Natural killer cell treated with Interleukin-12 subunit alpha and Interleukin-12 subunit beta and Interleukin-15 and Interleukin-18, amount 100 ng/mL, for 72 hours (primary cell): ENCODE measurements at places on chromosomes 4 and X. TPM values are rescaled to one million over a fixed set of nuclear protein-coding genes. Genes with fewer than 3 reads are reported as not detected.
A peak's percentile ranks its signal among the peaks of the same experiment; 100 is the strongest.

Gene LIMCH1
- total RNA-seq = not detected

Gene ENPP6
- 1.4 TPM for total RNA-seq

Gene GLRA3
- total RNA-seq = not detected

Gene PNMA3
- 0.55 TPM for total RNA-seq

Gene GIMD1
- not detected for total RNA-seq

Gene SERTM2
- not detected for total RNA-seq

DNA sequence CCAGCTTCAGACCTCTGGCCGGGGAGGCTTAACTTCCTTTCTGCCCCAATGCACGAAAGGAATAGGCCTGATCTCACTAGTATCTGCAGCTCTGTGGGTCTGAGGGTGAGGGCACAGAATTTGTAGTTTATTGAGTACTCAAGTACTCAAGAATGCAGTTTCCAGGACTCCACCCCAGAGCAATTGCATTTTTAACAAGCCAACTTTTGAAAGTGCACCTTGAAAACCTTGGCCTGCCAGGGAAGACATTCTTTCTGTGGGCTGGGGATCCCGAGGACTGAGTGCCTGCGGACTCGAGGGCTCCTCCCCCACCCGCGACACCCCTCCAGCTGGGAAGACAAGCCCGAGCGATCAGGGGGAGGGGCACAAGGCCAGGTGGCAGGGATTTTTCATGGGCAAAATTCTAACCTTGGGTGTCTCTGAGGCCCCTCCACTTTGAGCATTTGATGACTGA, 22.4 kb downstream of the RS1 start:
- H3K4me3 ChIP-seq = no peak overlapping the region
- H3K4me1 ChIP-seq = peaks cover 2% of the 10 kb centered on the region
- H3K27ac ChIP-seq = no peak overlapping the region
- no peaks in the 10 kb centered on the region for H3K36me3 ChIP-seq

DNA sequence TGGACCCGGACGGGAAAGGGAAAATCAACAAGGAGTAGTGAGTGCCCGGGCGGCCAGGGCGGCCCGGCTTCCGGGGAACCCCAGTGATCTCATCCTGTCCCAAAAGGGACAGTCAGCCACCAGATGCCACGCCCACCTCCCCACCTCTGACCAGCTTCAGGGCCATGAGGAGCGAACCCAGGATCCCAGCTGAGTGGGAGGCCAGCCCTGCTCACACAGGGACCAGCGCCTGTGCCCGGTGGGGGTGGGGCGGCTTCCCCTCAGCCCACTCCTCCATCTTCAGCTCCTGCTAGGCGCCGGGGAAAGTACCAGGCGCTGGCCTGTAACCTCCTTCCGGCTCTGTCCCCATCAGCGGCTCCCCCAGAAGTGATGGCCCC, 6.2 kb downstream of the MYL5 start:
- H3K27ac ChIP-seq = peak overlapping the region; percentile 88
- no peaks in the 10 kb centered on the region for H3K36me3 ChIP-seq
- peaks cover 22% of the 10 kb centered on the region for H3K4me1 ChIP-seq

DNA sequence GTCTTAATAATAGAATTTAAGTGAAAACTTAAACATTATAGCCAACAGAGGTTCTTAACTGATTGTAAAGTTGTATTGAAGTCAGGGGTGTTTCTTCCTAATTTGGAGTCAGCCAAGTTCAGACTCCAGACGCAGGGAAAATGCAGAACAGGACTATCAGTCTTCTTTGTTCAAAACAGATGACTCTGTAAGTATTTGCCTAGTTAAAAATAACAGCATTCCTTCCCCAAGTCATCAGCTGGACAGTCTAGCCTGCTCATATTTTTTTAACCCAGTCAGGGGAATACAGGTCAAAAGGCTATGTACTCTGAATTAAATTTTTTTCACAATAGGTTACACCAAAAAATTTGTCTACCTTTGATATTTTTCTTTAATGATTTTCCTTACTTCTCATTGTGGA, 73.8 kb upstream of the DCLK2 start:
- no peak overlapping the region for H3K4me3 ChIP-seq
- peaks cover 20% of the 10 kb centered on the region for H3K27me3 ChIP-seq
- no peaks in the 10 kb centered on the region for H3K36me3 ChIP-seq
- no peak for DNase-seq
- H3K27ac ChIP-seq = no peak overlapping the region

- H3K4me1 ChIP-seq = no peaks in the 10 kb centered on the region
- H3K27me3 ChIP-seq = peaks cover 40% of the 10 kb centered on the region
- H3K27ac ChIP-seq = no peak overlapping the region
- no peak overlapping the region for H3K4me3 ChIP-seq
Measured at GRCh38 chr4:147085781-147086180, 140.1 kb upstream of the TTC29 start.

DNA sequence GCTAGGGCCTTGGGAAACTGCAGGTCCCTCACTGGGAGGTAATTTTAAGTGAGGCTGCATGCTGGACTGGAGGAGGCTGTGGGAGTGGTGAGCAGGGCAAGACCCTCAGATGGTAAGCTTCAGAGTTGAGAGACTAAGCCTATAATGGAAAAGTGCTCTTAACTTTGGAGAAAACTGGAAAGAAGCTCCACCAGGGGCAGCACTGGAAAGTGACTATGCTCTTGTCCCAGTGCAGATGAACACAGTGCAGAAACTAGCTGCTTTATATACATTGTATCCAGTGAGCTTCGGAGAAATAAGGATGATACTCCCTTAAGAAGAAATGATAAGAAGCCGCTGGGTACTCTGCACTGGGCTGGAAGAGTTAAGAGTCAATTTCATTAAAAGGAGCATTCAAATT, 3.2 kb upstream of the MAGEB2 start:
- H3K4me1 ChIP-seq = no peaks in the 10 kb centered on the region
- H3K27me3 ChIP-seq = no peaks in the 10 kb centered on the region
- H3K27ac ChIP-seq = no peak overlapping the region

GRCh38 chr4:70225824-70226223, at the start of gene FDCSP:
FDCSP (plus strand) TSS chr4:70226124; CDS start chr4:70231195, 5,071 bp downstream.
- H3K4me1 ChIP-seq = no peaks in the 10 kb centered on the region
- no peak within 1 kb of the TSS for H3K4me3 ChIP-seq
- no peak for DNase-seq
- H3K27ac ChIP-seq = no peak within 1 kb of the TSS
- H3K27me3 ChIP-seq = no peaks in the 10 kb centered on the region
- H3K36me3 ChIP-seq = no peaks in the 10 kb centered on the region

DNA sequence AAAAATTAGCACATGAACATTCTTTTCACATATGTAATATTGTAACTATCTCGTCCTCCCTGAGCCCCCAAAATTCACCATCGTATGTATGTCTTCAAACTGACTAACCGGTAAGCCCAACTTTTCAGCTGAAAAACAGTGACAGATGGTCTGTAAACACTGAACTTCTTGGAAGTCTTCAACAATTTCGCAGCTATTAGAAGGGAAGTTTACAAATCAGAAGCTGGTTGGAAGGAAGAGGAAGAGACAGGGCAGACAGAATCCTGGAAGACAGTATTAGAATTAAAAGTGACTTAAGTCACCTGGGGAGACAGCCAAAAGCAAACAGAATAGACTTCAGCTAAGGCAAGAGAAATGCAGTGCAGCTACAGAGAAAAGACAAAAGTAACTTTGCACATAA, 858.4 kb downstream of the ADGRL3 start:
- no peaks in the 10 kb centered on the region for H3K27me3 ChIP-seq
- no peak overlapping the region for H3K4me3 ChIP-seq
- H3K4me1 ChIP-seq = no peaks in the 10 kb centered on the region
- H3K27ac ChIP-seq = no peak overlapping the region
- no peak for DNase-seq

DNA sequence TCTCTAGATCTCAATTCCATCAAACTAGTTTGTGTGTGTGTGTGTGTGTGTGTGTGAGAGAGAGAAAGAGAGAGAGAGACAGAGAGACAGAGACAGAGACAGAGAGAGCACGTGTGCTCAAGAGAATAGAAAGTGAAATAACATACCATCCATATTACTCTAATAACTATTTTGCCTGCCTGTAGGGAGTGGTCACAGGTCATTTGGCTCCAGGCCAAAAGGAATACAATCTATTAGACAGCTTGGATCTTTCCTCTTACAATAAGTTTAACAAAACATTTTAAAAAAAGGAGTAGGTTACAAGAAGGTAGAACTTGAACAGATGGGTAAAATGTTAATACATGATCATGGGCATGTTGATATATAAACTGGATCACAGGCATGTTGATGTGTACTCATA, 76.2 kb downstream of the COL4A6 start:
- H3K27ac ChIP-seq = no peak overlapping the region
- no peaks in the 10 kb centered on the region for H3K4me1 ChIP-seq
- no peaks in the 10 kb centered on the region for H3K36me3 ChIP-seq
- no peaks in the 10 kb centered on the region for H3K27me3 ChIP-seq

DNA sequence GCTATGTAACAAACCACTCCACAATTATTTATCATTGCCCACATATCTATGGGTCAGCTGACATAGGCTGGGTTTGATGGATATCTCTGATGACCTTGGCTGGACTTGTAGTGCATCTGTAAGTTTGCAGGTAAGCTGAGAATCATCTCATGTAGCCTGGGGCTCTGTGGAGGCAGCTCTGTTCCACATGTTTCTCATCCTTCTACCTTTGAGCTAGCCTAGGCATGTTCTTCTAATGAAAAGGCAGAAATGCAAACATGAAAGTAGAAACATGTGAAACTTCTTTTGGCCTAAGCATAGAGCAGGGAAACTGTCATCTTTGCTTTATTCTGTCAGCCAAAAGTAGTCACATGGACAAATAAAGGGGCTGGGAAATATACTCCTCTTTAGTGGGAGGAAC, 18.2 kb downstream of the MRPL1 start:
- DNase-seq = no peak
- no peak overlapping the region for H3K4me3 ChIP-seq
- peaks cover 14% of the 10 kb centered on the region for H3K36me3 ChIP-seq
- H3K27ac ChIP-seq = no peak overlapping the region
